ENCODE measurements at places on chromosomes 13 and 19. TPM values are rescaled to one million over a fixed set of nuclear protein-coding genes. Genes with fewer than 3 reads are reported as not detected.

DNA sequence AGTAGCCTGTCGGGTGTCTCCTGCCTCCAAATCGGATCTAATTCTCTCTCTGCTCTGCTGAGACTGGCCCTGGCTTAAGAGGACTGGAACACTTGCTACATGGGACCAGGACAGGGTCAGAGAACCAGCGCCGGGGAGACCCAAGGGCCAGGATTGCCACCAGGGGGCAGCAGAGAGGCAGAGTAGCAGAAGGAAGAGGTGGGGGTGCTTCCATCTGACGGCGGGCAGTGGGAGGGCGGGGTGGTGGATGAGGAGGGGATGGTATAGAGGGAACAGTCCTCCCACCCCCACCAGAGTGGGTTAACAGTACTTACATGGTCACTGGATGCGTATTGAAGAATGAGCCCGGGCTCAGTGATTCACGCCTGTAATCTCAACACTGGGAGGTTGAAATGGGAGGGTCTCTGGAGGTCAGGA, 11.9 kb downstream of the SELENOW start:
- no peak overlapping the region for H3K27ac ChIP-seq
- peaks cover 14% of the 10 kb centered on the region for H3K4me1 ChIP-seq
- DNase-seq: peak; percentile 90
- H3K4me3 ChIP-seq: no peak overlapping the region
- H3K27me3 ChIP-seq: no peaks in the 10 kb centered on the region

- peaks cover under 1% of the 10 kb centered on the region for H3K36me3 ChIP-seq
- H3K4me1 ChIP-seq: peaks cover 37% of the 10 kb centered on the region
- peak within 1 kb of the TSS; percentile 39 for H3K27ac ChIP-seq
- H3K4me3 ChIP-seq: peak within 1 kb of the TSS; percentile 82
- peak; percentile 100 for DNase-seq
These were observed at the start of gene TOMM40 for GRCh38 chr19:44891016-44891882. Gene TOMM40, plus strand, starts transcription at chr19:44891254. Its CDS starts 162 bp downstream, at chr19:44891416.

CYP4F8 gene
- not detected for total RNA-seq

KLK14 gene
- 1.2 TPM for total RNA-seq

DNA sequence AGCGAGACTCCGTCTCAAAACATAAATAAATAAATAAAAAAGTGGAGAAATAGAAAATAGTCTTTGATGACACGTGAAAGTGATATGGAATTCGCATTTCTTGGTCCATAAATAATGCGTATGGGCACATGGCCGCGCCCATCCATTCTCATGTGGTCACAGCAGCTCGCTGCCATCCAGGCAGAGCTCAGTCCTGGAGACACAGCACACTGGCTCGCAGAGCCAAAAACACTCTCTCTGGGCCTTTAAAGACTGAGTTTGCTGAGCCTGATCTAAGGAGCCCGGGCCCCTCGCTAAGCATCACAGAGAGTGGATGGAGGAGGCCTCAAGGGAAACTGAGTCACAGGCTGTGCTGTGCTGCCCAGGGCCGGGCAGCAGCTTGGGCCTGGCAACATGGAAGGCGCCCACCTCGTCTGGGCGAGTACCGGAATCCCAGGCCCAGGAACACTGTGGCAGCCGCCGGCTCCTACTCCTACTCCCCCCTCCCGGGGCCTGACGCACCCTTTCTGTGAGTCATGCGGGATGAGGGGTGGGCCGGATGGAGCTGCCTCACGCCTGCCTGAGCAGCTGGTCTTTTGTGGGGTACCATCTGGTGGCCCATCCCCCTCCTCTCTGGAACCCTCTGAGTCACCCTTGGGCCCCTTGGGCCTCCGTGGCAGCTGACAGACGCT, 28.9 kb upstream of the CACTIN start:
- no peak overlapping the region for H3K4me3 ChIP-seq
- no peak for DNase-seq
- H3K27ac ChIP-seq: no peak overlapping the region
- no peaks in the 10 kb centered on the region for H3K36me3 ChIP-seq

DNA sequence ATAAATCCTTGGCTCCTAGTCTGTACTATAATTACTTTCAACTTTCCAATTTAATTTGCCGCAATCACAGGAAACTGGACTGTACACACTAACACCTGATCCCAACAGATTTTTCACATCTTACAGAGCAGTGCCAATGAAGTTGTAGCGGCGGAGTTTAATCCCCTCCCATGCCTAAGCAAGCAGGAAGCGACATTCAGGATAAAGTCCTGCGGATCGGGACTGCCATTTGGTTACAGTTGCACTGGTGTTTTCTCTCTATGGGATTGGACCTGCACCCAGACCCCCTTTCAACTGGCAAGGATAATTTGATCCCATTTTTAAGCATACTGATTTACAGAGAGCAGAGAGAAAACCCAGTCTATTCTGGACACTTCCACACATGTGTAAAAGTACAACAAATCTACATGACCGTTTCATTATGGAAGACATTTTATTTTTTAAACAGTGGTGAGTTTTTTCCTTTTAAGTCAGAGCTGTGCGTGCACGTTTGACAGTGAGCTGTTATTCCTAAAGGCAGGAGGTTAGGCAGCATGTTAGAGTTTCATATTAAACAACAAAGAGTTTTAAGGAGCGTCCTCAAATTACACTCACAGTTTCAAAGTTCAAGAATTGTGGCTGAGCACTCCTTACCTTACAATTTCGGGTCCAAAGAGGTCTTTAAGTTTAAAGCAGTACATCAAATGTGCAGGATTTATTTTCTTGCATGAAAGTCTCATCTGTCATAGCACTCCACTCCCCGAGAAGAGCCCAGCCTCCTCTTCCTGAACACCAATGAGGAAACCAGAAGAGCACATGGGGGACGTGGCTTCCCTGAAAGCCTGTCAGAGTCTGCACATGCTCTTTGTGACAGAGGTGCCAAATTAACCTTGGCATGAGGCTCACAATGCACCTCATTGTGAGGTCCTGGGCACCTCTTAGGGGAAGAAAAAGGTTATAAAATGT, 141.6 kb upstream of the RFC3 start:
- DNase-seq: peak; percentile 37
- H3K4me1 ChIP-seq: peaks cover 46% of the 10 kb centered on the region
- no peak overlapping the region for H3K27ac ChIP-seq
- H3K4me3 ChIP-seq: peak overlapping the region; percentile 40
- no peaks in the 10 kb centered on the region for H3K36me3 ChIP-seq

GRCh38 chr13:32255724-32256109, 59.4 kb downstream of the ZAR1L start:
- H3K27ac ChIP-seq: no peak overlapping the region
- no peaks in the 10 kb centered on the region for H3K36me3 ChIP-seq
- no peaks in the 10 kb centered on the region for H3K4me1 ChIP-seq

GRCh38 chr19:48295458-48295857, 25.6 kb downstream of the ZNF114 start:
- H3K27me3 ChIP-seq: no peaks in the 10 kb centered on the region
- peaks cover 7% of the 10 kb centered on the region for H3K4me1 ChIP-seq
- no peak overlapping the region for H3K27ac ChIP-seq

GRCh38 chr19:30640252-30640965, 268.2 kb downstream of the ZNF536 start:
- H3K36me3 ChIP-seq: no peaks in the 10 kb centered on the region
- H3K27ac ChIP-seq: no peak overlapping the region
- H3K27me3 ChIP-seq: no peaks in the 10 kb centered on the region
- no peak overlapping the region for H3K4me3 ChIP-seq
- no peaks in the 10 kb centered on the region for H3K4me1 ChIP-seq

PSG3 gene
- not detected for total RNA-seq

GRCh38 chr19:58401840-58402421, 6.5 kb downstream of the RNF225 start:
- H3K4me3 ChIP-seq: peak overlapping the region; percentile 92
- peaks cover 1% of the 10 kb centered on the region for H3K36me3 ChIP-seq
- H3K4me1 ChIP-seq: peaks cover 27% of the 10 kb centered on the region
- H3K27ac ChIP-seq: no peak overlapping the region

DNA sequence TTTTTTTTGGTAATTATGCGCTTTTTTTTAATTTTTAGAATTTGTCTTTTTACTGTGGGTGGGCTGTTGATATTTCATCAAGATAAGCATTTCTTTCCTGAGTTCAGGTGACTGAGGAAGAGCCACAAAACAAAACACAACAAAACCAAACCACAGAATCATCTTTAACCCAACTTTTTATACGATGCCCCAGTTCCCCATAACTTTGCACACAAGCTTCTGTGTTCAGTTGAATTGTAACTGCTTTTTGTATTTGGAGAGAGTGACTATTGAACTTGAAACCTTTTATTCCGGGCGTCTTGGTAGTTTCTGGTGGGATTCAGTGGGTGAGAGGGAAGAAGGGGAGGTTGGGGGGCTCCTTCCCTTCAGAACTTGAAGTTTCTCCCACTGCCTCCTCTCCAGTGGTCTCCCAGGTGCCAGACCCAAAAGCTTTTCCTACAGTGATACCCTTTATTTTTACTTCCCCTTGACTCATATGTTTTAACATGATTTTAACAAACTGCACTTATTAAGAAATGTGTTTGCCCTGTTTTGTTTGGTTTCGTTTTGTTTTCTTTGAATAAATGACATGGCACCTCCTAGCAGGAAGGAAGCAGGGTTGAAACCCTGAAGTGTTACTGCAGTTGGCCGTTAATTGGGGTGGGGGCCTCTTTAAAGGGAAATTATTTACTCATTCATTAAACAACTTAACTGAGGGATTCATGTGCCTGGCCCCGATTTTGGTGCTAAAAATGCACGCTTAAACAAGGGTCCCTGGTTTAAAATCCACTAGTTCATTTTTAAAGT, 2.7 kb upstream of the CCDC97 start:
- no peaks in the 10 kb centered on the region for H3K27me3 ChIP-seq
- no peak for DNase-seq
- H3K4me1 ChIP-seq: peaks cover 90% of the 10 kb centered on the region
- peak overlapping the region; percentile 98 for H3K27ac ChIP-seq
- peak overlapping the region; percentile 88 for H3K4me3 ChIP-seq
- H3K36me3 ChIP-seq: peaks cover 8% of the 10 kb centered on the region

GRCh38 chr13:49308097-49308875, 60.6 kb downstream of the CDADC1 start:
- H3K27me3 ChIP-seq: no peaks in the 10 kb centered on the region
- H3K4me3 ChIP-seq: no peak overlapping the region
- no peaks in the 10 kb centered on the region for H3K36me3 ChIP-seq
- no peaks in the 10 kb centered on the region for H3K4me1 ChIP-seq
- H3K27ac ChIP-seq: no peak overlapping the region
- DNase-seq: no peak

- no peaks in the 10 kb centered on the region for H3K27me3 ChIP-seq
- DNase-seq: no peak
- H3K36me3 ChIP-seq: no peaks in the 10 kb centered on the region
- H3K4me1 ChIP-seq: no peaks in the 10 kb centered on the region
These were observed 66.4 kb upstream of the PCDH9 start for GRCh38 chr13:67296511-67296910.

GRCh38 chr13:41765813-41766212, 195.1 kb downstream of the VWA8 start:
- no peak overlapping the region for H3K27ac ChIP-seq
- no peak overlapping the region for H3K4me3 ChIP-seq
- DNase-seq: no peak

GRCh38 chr19:13398780-13399726, 107.2 kb downstream of the CACNA1A start:
- no peak for DNase-seq
- peaks cover 4% of the 10 kb centered on the region for H3K36me3 ChIP-seq
- peaks cover 28% of the 10 kb centered on the region for H3K27me3 ChIP-seq
- H3K27ac ChIP-seq: no peak overlapping the region

LILRB4 gene
- total RNA-seq: not detected

TEAD2 gene
- not detected for total RNA-seq

DNA sequence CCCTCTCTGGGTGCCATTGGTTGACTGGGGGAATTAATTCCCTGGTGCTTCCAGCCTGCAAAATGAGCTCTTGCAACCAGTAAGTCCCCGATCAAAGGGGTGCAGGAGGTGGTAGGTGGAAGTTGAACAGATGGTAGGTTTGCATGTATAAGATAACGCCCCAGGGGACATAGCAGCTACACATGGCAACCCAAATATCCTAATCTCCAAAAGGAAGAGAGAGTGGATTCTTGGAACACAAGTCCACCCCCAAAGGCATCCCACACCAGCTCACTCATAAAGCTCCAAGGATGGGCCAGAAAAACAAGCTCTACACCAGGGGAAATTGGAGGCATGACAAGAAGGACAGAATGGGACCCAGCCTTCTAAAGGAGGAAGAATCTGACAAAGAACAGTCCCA, 4.8 kb downstream of the CD209 start:
- no peak overlapping the region for H3K4me3 ChIP-seq
- H3K4me1 ChIP-seq: peaks cover 15% of the 10 kb centered on the region
- peaks cover 70% of the 10 kb centered on the region for H3K27me3 ChIP-seq
- H3K27ac ChIP-seq: no peak overlapping the region
- DNase-seq: no peak

ZNF737 gene
- 16.3 TPM for total RNA-seq

- H3K27ac ChIP-seq: no peak overlapping the region
- no peak for DNase-seq
- no peak overlapping the region for H3K4me3 ChIP-seq
- no peaks in the 10 kb centered on the region for H3K36me3 ChIP-seq
These were observed 57.2 kb upstream of the ZNRF4 start for GRCh38 chr19:5397804-5398692.

ZNF835 gene
- total RNA-seq: 0.53 TPM

GRCh38 chr13:30477346-30478195, 11.8 kb upstream of the HMGB1 start:
- no peak overlapping the region for H3K4me3 ChIP-seq
- no peaks in the 10 kb centered on the region for H3K36me3 ChIP-seq
- no peak for DNase-seq
- H3K4me1 ChIP-seq: no peaks in the 10 kb centered on the region

DNA sequence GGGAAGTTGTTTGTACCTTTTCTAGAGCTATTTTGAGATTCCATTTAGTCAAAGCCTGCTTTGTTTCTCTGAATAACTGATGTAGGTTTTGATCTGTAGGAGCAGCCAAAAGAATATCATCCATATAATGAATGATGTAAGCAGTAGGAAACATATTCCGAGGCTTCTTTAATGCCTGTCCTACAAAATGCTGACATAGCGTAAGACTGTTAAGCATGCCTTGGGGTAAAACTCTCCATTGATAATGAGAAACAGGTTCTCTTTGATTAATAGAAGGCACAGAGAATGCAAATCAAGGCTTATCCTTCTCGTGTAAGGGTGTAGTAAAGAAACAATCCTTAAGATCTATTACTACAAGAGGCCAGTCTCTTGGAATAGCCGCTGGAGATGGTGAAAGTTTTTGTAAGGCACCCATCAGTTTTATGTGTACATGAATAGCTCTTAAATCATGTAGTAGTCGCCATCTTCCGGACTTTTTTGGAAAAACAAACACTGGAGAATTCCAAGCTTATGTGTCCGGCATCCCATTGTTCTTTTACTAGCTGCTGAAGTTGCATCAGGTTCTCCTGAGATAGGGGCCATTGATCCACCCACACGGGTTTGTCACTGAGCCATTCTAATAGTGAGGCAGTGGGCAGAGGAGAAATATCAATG, 13.5 kb downstream of the FPR3 start:
- H3K4me3 ChIP-seq: no peak overlapping the region
- peaks cover 4% of the 10 kb centered on the region for H3K36me3 ChIP-seq
- no peak overlapping the region for H3K27ac ChIP-seq
- no peaks in the 10 kb centered on the region for H3K27me3 ChIP-seq
- H3K4me1 ChIP-seq: no peaks in the 10 kb centered on the region

All from activated T-cell treated with anti-CD3 and anti-CD28 coated beads, Interleukin-2, amount 50 U/mL, for 72 hours (primary cell).